PC-3 (cell line): ENCODE measurements at places on chromosomes 5 and 9. TPM values are rescaled to one million over a fixed set of nuclear protein-coding genes. Genes with fewer than 3 reads are reported as not detected.

GRCh38 chr5:1497242-1497777 lies 26.4 kb downstream of the LPCAT1 start:
- DNase-seq, result no peak

- DNase-seq, result peak; percentile 59
Measured at GRCh38 chr5:154395407-154396106, 50.2 kb upstream of the SAP30L start.

EQTN gene
- total RNA-seq, result not detected in 2 replicates

- DNase-seq, result no peak
Measured at GRCh38 chr5:89216606-89217005, 333.6 kb upstream of the MEF2C start.

NTNG2 gene
- 1.7 and 6.0 TPM in 2 replicates for total RNA-seq

ZNF366 gene
- not detected in 2 replicates for total RNA-seq

DNA sequence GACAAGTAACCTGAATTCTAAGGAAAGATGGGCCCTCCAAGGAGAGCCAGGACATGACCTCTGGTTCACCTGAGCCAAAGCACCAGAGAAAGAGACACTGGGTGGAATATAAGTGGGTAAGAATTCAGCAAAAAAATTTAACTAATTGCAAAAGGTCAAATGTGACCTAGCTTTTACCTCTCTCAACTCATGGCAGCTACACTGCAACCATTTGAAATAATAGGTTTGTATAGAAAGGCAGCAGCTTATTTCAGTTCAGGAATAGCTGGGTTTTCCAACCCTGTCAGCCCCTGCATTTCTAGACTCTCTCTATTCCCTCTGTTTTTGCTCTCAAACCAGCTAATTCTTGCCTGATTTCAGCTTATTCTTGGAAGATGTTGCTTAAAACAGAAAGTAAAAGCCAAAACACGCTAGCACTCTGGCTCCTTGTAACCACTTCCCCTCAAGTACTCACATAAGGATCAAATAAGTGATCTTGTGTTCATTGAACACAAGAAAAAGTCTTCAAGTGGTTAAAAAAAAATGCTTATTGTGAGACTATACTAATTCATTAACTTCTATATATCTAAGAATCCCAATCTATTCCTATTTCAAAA lies 101.1 kb upstream of the NR4A3 start:
- DNase-seq, result no peak

DNA sequence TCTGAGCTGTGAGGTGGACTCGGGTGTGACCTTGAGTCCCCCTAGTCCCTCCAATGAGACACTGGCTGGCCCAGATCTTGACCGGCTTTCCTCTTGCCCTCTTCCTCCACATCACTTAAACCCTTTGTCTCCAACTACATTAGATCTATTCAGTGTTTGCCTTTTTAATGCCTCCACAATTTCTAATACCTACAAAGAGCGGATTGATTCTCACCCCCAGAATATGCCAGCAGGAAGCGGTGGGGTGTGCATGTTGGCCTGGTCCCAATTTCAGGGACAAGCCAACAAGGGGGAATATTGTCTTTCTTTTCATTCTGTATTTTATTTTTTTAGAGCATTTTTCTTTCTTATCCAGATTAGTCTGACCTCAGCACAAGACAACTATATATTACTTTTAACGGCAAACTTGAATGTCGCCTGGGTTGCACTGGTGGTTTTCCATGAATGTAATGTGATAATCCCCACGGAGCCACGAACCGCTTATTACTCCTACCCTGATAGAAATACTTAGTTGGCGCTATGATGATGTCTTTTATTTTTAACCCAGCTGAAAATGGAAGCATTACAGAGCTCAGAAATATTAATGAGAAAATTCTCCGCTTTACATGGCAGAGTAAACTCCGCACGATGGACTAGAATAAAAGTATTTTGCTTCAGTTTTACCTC lies 68.5 kb upstream of the MYO10 start:
- no peak for DNase-seq

DNA sequence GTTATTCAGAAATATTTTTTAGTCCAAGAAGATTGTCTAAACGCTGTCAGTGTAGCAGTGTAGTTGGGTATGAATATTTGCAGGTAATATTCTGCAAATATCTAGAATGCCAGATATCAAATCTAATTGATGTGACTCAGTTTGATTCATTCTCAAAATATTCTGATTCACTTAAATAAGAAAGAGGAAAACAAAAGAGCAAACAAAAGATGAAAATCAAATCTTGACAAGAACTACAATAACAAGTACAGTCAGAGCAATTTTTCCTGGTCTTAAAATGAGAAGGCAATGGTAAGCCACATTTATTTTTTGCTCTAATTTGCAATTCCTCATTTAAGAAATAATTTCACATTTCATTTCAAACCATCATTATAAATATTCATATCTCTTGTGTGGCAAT lies 36.0 kb downstream of the MRPS30 start:
- DNase-seq, result peak; percentile 67

DNA sequence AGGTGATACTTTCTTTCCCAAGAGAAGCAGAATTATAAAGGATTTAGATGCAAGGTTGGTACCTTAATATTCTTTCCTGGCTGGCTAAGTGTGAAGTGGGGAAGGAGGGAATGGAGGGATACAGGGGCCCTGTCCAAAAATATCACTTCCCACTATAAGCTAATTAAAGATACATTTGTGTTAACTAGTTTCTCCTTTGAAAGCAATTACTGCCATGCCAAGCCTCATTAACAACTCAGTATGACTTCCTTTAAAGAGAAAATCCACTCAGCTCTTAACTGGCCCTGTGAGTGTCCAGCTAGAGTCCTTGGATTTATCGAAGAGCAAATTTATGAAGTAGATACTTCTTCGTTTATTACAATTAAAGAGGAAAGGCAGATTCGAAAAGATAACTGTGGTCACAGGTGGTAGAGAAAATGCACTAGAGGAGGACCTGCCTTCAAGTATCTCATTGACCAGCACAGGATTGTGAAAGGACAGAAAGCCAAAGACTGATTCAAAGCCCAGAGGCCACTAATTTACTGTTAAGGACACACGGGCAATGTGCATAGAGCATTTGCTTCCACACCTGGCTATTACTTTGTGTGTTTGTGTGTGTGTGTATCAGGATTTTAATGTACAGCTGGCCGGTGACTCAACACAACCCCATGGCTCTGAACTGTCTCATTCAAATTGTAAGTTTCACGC lies 11.2 kb upstream of the GLDC start:
- DNase-seq, result no peak

NR6A1 gene
- 0.77 and 1.6 TPM in 2 replicates for total RNA-seq

CDC20B gene
- not detected in 2 replicates for total RNA-seq

PTGDS gene
- not detected in 2 replicates for total RNA-seq

- peak; percentile 96 for DNase-seq
Measured at GRCh38 chr5:87121304-87122150, 146.2 kb upstream of the RASA1 start.

- DNase-seq, result no peak
Measured at GRCh38 chr5:176697934-176698538, 50.8 kb downstream of the TSPAN17 start.

- DNase-seq, result no peak
Measured at GRCh38 chr5:176821441-176821840, 11.1 kb downstream of the UNC5A start.

OR4F3 gene
- total RNA-seq, result not detected in 2 replicates

KIF20A gene
- total RNA-seq, result 55.5 and 59.0 TPM in 2 replicates

GRCh38 chr5:101608322-101608721 lies 687.8 kb downstream of the SLCO4C1 start:
- no peak for DNase-seq

DNA sequence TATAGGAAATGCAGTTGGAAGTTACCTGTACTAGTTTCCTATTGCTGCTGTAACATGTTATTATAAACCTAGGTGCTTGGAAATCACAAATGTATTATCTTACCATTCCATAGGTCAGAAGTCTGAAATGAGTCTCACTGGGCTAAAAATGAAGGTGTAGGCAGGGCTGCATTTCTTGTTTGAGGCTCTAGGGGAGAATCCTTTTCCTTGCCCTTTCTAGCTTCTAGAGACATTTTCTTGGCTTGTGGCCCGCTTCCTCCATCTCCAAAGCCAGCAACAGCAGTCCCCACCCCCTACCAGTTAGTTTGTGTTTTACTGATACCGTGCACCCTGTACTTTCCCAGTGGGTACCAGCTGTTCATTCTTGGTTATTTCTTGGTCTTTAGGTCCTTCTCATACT lies 153.3 kb downstream of the SLF1 start:
- DNase-seq, result no peak

PCDHB16 gene
- 0.46 TPM in 1 of 2 replicates, not detected in the other for total RNA-seq
